Activated naive CD8-positive, alpha-beta T cell treated with anti-CD3 and anti-CD28 coated beads for 36 hours (primary cell): ENCODE measurements at places on chromosomes 2 and 18. TPM values are rescaled to one million over a fixed set of nuclear protein-coding genes. Genes with fewer than 3 reads are reported as not detected.

GRCh38 chr2:42028571-42029148 lies 19.2 kb upstream of the PKDCC start:
- no peak for DNase-seq

PLB1 gene
- 1.4 TPM for total RNA-seq

DNA sequence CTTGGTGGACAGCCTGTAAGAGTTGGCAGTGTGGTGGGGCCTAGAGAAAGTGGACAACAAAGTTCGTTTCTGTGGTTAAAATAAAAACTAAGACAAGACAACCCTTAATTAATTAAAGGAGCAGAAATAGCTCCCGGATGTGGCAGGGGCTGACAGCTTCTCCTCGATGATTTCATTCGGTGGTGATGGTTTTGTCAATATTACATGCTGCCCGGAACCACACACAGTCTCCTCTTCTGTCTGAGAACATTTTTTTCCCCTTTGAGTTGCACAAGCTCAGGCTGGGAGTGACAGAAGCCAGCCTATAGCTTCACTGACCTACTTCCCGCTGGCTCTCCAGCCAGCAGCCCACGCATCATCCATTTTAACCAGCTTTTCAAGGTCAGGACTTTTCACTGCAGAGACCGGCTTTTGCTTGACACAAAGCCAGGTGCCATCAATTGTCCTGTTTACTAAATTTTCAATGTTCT lies 378.8 kb downstream of the SLC4A3 start:
- DNase-seq = no peak

DNA sequence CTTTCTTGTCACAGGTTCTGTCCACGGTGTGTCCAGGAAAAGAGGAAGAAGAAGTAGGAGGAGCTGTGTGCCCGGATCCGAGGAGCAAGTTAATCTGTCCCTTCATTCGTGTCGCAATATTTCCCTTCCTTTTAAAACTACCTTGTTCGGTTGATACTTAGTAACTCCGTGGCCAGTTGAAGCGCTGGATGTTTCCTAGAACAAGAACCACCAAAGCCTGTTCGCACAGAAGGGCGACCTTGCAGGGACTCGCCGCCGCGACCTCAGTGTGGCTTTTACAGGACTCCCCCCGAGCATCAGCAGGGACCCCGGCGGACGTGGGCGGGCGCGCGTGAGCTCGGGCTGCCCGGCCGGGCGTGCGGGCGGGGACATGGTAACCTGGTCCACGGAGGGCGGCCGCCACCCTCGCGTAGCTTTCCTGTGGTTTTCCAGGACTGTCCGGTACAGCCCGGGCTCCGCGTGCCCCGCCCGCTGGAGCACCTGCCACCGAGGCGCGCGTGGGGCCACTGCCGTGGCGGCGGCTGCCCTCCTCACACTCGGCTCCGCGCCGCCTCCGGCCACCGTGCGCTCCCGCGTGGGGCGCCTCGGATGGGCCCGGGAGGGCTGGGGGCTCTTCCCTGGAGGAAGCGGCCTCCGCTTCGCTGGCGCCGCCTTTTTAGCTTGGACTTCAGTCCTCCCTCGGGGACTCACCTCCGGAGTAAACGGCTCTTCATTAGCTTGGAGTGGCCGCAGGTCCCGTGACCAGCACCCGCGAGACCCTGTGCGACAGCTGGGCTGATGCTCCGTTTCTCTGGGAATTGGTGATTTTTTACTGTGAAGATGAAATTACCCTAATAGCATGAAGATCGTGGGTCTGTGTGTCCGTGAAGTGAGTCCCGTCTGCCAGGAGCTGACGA lies 9.2 kb upstream of the D2HGDH start:
- DNase-seq = no peak

HOXD13 gene
- total RNA-seq = not detected

- no peak for DNase-seq
These were observed 88.5 kb downstream of the MRPS9 start for GRCh38 chr2:105126336-105126735.

GRCh38 chr2:70061317-70061716 lies 26.0 kb upstream of the PCBP1 start:
- no peak for DNase-seq

- no peak for DNase-seq
These were observed 7.4 kb downstream of the AGXT start for GRCh38 chr2:240876035-240876474.
